ENCODE measurements at places on chromosomes 5 and 9. TPM values are rescaled to one million over a fixed set of nuclear protein-coding genes. Genes with fewer than 3 reads are reported as not detected.

The TBCA gene
- 134 TPM for total RNA-seq

The GRXCR2 gene
- not detected for total RNA-seq

The PLAC8L1 gene
- not detected for total RNA-seq

- no peak for DNase-seq
Measured at GRCh38 chr9:114452219-114453165, 52.8 kb downstream of the WHRN start.

DNA sequence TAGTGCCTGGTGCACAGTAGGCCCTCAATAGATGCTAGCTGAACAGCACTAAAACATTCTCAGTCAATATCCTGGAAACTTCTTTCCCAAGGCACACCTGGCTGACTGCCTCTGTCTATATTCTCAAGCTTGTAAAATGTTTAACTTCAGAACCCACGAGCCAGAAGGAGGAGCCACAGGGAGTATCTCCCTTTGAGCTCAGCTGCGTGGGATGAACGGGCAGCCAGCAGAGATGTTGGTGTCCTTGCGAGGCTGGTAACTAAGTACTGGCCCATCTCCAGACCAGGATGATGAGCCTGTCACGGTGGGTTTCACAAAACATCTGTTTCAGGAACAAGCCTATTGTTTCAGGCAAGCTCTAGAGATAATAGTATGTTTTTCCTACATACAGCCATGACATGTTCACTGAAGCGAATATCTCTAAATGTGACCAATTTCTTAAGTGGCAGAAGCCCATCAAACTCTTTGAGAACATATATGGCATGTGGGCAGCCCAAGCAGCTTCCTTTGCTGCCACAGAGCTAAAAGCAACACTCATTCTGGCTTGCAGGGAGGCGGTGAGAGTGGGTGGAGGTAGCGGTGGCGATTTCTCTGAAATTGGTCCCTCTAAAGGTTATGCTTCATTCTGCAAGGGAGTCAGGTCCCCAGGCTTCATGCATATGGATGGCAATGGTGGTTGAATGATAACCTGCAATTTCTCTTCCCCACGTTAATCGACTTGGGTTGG is 206.2 kb downstream of the TTLL11 start:
- DNase-seq = no peak

DNA sequence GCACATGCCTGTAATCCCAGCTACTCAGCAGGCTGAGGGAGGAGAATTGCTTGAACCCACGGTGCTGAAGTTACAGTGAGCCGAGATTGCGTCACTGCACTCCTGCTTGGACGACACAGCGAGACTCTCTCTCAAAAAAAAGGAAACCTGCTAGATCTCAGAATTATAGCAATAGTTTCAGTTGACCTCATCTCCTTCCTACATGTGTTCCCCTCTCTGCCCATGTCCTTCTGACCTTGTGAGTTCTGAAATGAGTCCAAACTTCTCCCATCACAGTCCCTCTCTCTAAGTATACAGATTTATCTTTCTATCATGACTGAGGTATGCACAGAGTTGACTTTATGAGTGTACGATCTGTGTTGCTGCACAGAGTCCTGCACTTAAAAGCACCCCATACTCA is 44.6 kb upstream of the SHOC1 start:
- no peak for DNase-seq

- no peak for DNase-seq
Measured at GRCh38 chr9:131406563-131407436, 12.9 kb downstream of the PRRC2B start.

DNA sequence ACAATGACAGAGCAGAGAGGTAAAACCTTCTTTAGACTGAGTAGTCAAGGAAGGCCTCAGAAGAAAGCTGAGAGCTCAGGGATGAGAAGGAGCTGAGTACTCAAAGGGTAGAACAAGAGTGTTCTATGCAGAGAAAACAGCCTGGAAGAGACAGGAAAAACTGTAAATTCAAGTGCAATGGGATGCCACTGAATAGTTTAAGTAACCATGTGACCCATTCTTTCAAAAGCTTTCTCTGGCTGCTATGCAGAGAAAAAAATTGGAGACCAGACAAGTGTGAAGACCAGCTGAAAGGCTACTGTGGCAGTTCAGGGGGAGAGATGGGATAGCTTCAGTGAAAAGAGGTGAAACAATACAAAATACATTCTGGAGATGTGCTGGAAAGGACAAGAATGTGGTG is 61.3 kb upstream of the RNF38 start:
- DNase-seq = no peak

GRCh38 chr5:10710513-10711128 is 50.4 kb downstream of the DAP start:
- DNase-seq = no peak

DNA sequence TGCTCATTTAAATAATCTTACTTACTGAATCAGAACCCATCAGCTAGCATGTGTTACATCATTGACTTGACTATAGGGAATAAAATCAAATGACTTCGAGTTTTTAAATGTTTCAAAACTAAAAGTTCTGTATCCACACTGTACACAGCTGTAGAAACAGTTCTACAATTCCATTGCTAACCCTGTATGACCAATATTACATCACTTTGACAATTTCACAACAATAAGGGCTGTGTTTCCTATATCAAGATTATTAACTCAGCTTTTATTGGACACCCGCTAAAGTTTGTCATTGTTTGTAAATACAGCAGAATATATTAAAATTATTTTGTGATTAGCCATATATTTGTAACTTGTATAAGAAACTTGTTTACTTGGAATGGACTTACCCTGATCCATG is 540.8 kb downstream of the PRELID2 start:
- no peak for DNase-seq

DNA sequence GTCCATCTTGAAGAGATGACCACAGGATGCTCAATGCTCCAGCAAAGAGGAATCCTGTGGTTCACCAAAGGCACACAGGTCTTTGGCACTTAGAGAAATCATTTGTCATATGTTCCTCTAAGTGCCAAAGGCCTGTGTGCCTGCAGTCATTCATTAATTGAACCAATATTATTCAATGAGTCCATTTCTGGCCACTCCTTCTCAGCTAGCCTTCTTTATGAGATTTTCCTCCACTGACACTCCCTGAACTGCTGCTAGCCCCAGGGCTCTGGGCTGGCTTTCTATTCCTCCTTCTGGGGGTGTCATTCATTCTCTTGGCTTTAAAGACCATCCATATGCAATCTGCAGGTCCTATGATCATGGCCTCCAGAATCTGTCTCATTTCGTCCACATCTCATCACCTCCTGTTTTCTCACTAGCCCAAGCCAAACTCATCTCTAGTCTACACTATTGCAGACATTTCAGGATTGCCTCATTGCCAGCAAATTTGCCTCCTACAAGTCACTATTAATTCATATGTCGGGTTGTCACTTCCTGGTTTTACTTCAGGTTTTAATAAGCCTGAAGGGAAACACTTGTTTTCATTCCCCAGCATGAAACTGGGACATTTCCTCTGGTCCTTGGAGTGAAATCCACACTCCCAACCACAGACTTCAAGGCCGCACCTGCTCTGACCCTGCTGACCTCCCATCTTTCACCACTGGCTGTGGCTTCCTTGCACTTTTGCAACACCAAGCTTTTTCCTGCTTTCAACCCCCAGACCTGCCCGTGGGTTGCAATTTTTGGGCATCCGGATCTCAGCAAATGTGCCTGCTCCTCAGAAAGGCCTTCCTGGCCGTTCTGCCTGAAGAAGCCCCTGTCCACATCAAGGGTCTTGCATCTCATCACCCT is 35.1 kb downstream of the KCNIP1 start:
- DNase-seq = no peak

DNA sequence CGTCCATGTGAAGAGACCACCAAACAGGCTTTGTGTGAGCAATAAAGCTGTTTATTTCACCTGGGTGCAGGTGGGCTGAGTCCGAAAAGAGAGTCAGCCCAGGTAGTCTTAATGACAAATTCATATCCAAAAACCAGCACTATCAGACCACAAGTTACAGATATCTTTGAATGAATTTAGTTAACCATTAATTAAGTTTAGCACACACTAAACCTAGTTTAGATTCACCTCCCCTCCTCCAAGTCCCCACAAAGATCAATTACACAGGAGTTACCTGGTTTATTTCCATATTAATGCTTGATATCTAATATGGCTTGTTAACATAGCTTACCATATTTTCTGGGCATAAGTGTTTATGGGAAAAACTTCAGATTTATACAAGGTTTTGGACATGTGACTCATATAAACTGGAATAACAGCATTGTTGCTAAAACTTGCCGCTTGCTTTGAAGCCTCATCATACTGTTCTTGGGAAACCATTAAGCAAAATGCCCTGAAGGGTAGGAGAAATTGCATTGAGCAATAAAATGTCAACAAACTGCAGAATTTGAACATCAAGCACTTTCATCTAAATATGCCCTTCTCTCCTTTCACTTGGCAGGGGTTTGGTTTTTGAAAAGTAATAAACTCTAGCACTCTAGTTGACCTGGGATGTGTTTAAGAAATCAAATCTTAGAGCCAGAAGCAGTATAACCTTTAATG is 166.9 kb downstream of the SNCAIP start:
- no peak for DNase-seq

GRCh38 chr9:117092582-117092981 is 322.3 kb downstream of the ASTN2 start:
- DNase-seq = no peak

DNA sequence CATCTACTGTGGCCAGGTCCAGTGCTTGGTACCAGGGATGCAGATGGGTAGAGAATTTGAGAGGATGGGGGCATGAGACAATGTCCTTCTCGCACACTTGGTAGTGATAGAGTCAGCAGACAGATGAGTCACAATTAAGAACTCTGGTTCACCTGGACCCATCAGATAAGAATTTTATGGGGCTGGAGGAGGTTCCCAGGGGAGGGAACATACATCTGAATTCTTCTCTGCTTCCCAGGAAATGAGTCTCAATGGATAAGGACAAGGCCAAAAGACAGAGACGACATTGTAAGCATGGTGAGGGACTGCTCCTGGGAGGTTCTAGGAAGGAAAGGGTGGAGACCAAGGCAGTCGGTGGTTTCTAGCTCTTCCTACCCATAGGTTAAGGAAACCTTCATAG is 5.3 kb downstream of the SLC4A9 start:
- DNase-seq = no peak
